NT2/D1 (cell line): ENCODE measurements at places on chromosomes 16 and 17.

DNA sequence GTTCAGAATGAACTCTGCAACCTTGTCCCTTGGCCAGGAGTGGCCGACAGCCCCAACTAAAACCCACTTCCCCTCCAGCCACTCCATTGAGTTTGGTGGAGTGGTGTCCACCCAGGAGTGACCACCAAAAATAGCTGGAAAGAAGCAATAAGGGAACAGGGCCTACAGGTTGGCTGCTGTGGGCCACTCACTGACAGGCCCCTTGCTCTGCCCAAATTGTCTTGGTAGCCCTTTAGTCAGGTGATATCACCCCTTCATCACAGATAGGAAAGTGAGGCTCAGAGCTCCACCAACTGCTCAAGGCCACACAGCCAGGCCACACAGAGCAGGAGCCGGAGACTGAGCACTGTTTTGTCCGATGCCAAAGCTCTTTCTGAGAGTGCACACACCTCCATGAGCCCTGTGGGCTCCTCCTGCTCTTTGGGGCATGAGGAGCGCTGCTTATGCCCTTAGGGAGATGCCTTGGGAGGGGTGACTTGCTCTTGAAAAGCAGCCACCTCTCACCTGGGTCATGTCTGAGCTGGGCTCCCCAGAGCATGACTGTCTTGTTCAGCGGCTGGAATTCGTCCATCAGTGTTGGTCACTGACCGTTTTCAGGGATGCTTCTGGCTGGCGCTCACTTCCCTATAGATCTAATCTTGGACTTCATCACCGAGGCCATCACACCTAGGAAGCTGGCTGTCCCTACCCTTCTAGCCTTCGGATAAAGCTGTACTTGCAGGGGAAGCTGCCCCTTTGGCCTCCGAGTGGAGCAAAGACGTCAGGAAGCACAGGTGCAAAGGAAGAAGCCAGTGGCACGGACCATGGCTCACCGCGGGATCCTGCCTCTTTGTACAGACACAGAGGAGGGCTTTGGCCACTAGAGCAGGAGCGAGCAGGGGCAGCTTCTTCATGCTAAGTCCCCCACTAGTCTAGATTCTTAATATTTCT lies 186.0 kb upstream of the ZNF469 start:
- no peak for DNase-seq

DNA sequence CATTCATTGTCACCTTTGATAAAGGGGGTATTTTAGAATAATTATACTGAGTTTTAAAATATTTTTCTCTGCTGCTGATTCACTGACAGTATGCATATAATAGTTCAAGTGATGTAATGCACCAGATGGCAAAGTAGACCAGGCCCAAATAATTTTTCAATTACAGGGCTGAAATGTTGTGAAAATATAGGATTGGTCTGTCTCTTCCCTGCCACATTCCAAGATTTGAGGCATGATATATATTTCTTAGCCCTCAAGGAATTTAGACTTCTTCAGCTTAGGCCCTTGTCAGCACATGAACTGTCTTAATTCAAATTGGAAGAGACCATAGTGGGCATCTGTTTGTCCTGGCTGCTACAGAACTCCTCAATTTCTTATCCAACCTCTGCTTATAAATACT lies 39.2 kb upstream of the SLC12A3 start:
- DNase-seq = no peak

- no peak for DNase-seq
Observed at GRCh38 chr16:67349172-67349571, 22.6 kb downstream of the LRRC36 start.

DNA sequence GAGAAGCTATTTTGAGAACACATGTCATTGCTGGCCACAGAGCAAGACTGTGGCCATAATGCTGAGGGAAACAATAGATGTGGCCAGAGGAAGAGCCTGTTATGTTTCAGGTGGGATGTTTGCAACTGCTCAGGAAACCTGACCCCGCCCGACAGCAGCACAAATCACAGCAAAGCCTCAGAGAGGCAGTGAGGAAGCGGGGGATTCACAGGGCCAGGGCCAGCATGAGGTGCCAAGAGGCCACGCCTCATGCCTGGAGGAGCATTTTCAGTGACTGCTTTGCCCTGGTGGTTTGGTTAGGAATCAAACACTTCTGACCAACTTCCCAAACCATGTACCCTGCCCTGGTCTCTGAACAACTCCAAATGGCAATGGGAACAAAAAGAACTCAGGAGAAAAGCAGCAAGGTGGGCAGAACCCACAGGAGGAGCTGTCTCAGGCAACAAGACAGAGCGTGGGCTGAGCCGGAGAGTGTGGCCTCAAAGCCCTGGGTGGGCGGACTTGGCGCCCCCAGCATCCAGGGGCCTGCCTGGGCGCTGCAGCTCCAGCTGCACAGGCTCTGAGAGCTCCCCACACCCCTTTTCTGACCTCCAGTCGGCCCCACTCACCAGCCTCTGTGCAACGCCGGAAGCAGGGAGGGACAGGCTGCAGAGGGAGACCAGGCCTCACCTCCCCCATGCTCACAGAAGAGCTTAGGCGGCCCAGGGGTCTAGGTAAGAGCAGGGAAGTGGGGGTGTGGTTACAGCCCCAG lies 20.6 kb downstream of the HIC1 start:
- no peak for DNase-seq

DNA sequence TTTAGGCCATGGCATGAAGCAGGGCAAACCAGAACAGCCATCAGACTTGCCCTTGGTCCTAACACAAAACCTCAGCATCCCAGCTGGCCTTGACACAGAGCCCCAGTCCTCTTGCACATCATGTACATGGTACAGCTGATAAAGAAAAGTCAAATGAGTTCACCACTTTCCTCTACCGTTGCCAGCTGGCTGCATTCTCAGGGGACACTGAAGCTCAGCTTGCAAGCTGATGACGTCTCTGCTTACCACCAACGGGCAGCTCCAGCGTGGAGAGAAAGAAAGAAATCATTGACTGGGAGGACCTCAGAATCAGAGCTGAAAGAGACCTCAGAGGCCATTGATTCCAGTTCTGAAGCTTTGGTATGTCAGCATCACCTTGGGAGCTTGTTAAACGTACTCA lies 80.7 kb upstream of the CES5A start:
- no peak for DNase-seq

- no peak for DNase-seq
Observed at GRCh38 chr17:28290703-28291102, 28.3 kb upstream of the TMEM97 start.

DNA sequence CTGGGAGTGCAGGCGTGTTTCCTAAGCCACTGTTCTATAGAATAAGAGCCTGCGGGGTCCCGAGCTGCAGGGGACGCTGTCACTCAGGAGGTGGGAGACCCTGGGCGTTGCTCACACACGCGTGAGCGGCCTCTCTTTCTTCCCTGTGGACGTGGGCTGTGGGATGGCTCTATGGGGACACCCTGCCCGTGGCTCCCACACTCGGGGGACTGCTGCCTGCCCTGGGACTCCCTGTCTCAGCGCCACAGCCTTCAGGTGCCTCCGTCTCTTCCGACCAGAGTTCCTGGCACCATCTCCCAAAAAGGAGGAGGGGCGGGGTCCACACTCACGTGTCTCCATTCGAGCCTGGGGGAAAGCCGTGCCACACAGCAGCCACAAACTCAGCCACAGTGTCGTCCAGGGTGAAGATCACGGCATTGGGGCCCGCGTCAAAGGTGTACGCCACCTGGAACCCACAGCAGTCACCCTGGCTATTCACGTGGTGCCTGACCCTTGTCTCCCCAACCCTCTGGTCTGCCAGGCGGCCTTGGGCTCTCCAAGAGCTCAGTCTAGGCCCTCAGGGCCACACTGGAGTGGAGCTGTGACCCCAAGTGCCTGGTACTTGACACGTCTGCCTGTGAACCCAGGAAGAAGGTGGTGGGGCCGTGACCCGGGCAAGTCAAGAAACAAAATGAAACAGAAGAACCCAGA lies 3.7 kb upstream of the CYBA start:
- no peak for DNase-seq

DNA sequence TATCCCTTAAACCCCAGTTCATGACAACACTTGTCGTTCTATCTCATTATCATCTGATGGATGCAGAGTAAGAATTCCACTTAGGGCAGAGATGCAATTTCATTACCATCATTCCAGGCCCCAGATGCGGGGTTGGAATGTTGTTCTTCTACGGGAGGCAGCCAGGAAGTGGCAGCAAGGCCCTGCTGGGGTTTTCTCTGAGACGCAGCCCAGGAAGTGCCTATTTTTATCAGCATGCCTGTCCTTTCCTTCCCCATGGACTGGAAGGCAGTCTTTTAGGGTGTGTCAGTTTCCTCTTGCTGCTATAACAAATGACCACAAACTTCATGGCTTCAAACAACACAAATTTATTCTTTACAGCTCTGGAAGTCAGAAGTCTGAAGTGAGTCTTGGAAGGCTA lies 246.6 kb upstream of the DYNLRB2 start:
- DNase-seq = no peak

- no peak for DNase-seq
Observed at GRCh38 chr17:78151514-78152008, 5.4 kb downstream of the C17orf99 start.

DNA sequence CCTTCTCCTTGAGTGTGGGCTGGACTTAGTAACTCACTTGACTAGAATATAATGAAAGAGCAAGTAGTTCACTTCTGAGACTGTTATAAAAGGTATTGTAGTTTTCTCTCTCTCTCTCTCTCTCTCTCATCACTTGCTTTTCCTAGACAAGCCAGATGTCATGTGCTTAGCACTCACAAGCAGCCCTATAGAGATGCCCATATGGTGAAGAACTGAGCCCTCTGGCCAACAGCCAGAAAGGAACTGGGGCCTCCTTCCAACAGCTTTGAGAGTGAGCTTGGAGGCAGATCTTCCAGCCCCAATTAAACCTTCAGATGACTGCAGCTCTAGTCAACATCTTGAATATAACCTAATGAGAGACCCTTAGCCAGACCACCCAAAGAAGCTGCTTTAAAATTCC lies 440.5 kb downstream of the GRIN2A start:
- no peak for DNase-seq
